ENCODE measurements at places on chromosomes 3 and 15.

DNA sequence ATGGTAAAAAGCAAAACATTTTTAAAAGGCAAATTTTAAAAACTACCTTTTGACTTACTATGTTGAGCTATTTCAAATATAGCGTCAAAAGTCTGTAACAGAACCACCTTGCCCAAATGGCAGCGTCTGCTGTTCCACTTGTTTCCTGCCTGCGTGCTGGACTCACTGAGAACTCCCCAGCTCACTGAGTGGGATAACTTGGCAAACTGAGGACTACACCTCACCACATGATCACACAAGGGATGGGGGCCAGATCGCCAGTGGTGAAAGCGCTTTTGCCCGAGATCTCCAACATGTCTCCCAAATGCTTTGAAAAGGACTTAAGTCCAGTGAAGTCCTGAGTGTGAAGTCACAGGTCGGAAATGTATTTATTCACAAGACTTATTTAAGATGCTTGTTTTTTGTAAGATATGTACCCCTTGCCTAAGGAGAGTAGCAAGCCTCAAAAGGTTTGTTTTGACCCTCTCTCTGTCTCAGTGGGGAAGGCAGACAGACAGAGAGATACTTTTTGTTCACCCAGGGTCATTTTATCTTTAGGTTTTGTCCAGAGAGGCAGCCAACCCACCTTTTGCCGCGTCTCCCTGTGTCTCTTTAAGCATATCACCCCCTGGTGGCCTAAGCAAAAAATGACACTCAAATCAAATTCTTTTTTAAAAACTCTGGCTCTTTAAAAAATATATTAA lies 192.6 kb downstream of the PDZRN3 start:
- DNase-seq: no peak

DNA sequence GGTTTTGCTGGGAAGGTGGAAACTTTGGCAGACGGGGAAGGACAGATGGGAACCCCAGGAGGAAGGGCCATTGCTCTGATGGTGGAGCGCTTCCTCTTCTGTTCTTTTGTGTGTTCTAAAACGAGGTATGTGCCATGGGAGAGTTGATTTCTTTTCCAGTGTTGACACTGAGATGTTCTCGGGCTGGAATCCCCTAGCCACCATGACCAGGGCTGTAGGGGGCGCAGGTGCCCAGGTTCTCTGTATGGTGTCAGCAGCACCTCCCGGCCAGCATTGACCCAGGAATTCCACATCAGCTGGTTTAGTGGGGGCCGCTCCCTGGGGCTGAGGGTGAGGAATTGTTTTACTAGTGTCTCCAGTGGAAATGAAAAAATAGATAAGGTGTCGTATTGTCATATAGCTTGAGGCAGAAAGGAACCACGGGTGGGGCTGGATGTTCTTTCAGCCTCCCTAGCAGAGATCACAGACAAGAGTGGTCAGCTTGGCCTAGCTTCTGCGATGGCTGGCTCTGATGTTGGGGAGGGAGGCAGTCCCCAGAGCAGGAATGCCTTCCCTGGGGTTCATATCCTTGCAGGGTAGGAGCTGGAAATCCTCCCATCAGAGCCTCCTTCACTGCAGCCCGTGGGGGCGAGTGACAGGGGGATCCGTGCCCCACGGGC lies 34.2 kb upstream of the ACAD9 start:
- DNase-seq: no peak

- DNase-seq: no peak
Observed at GRCh38 chr3:27717200-27717852, 4.8 kb downstream of the EOMES start.

GRCh38 chr3:101836652-101837598 lies 12.4 kb upstream of the NFKBIZ start:
- no peak for DNase-seq

DNA sequence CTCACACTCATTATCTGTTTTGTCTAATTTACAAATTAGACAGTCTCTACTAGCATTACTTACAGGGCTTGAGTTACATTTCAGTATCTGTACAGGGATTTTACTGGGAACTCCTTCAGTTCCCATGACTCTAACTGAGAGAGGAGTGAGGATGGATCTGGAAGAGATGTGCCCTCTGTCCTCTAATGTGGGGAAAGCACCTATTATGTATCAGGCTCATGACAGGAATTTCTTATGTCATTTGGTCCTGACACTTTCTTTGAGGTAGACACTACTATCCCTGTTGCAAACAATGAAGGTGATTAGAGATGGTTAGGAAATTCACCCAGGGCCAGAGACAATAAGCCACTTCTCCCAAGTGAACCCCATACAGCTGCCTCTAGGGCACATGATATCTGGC lies 10.9 kb upstream of the NCKIPSD start:
- no peak for DNase-seq
